ENCODE measurements at places on chromosomes 3 and 15.

- no peak for DNase-seq
Observed at GRCh38 chr3:107641572-107642307, 119.0 kb downstream of the BBX start.

DNA sequence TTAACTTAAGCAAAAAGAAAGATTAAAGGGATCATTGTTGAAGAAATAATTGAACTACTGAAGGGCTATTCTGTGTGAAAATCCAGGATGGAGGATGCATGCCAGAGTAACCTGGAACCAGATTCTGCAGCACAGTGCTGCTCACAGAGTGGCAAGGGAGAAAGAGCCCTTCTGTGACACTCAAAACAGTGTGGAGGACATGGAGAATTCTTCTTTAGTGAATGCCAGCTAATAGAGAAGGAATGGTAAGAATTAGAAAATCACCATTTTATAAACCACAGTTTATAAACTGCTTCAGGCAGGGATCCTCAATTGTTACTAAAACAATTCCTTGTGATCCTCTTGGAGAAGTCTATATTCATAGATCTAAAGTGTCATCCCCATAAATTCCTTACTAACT is 70.4 kb upstream of the ARHGEF26 start:
- no peak for DNase-seq

DNA sequence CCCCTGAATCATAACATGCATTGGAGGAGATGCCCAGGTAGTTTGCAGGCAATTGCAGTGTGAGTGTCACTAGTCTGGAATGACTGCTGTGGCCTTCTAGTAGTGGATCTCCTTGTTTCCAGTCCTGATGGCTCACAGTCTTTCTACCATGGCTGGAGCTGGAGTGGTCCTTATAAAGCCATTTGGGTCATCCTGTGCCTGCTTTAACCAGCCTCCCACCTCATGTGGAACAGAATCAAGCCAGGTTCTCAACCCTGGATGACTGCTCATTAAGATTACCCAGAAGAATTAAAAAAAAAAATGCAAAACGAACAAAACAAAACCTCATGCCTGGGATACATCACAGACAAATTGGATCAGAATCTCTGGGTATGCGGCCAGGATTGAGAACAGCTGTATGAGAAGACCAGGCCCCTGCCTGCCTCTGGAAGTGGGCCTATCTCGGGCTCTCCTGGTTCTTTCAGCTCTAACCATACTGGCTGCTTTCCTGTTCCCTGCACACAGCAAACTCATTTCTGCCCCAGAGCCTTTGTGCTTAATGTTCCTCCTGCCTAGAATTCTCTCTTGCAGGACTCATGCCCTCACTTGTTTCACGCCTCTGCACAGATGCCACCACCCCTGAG is 96.4 kb downstream of the ITPR1 start:
- no peak for DNase-seq

DNA sequence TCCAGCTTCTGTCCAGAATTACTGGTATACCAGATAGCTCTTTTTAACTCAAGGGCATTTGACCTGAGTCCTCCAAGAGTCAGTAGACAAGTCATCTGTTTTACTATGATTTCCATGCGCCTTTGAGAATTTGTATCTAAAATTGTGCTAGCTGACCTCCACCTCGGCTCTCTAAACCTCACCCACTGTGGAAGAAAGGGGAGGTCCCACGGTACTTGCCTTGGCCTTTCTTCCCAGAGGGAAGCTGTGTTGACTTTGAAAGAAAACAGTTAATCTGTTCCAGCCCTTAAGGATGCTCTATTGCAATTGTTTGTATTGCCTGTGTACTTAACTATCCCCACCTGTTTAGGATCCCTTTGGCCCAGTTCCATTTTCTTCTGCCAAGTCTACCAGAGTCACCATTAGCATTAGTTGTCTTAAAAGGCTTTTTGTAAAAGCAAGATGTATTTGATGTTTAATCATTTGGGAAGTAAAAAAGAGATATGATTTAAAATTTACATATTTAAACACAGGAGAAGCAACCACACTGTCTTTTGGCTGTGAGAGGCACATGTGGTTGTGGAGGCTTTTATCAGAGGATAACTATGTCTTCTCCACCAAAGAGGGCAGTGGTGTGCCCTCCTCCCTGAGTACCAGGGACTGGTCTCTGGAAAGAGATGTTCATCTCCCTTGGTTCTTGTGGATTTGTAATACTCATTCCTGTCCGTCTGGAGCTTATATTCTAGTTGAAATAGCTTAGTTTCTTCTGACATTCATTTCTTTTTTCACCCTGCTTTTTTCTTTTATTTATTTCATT is 88.8 kb downstream of the CRTC3 start:
- DNase-seq = no peak

GRCh38 chr3:122678506-122678905 is 2.1 kb upstream of the PARP14 start:
- DNase-seq = no peak

DNA sequence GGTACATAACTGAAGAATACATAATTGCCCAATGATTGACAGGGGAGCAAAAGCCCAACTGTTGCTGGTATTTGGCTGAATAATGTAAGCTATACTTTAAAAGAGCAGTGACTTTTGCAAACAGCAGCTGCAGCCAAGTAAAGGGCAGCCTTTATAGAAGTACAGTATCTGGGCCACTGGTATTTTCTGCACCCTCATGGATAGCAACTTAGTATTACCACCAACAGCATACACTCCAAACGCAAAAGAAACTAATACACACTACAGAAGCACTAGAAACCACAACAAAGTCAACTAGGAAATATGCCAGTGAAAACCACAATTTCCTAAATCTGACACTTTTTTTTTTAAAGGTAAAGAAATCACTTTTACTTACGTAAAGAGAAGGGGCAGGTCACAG is 206.1 kb downstream of the TIGIT start:
- DNase-seq = no peak

DNA sequence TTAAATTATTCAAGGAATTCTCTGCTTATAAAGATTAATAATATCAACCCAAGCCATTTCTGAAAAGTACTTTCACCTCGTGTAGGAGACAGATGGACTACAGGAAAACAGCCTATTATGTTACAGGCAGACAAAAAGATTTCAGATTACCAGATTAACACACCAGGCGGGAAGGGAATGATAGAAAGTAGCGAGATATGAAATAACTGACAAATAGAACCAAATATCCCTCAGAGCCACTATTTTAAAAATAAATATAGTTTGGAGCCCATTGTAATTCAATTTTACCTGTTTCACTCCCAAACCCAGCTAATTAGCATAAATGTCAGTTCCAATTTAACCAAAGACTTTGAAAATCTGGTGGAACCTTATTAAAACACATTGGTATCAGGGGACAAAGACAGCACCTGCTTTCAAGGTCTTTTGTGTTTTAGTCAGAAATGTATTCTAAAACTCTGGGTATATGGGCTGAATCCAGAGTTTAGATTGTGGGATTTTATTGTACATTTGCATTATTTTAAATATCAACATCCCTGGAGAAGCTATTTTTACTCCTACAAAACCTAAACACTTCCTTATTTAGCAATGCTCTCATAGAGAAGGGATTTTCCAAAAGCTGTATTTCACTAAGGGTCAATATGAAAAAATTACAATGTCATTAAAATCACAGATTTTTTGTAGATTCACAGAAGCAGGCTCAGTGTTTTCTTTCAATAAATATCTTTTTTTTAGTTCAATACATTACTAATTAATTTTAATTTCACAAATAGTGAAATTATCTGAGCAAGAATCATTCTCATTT is 138.4 kb downstream of the TNIK start:
- no peak for DNase-seq

- DNase-seq = no peak
Observed at GRCh38 chr3:107882881-107883280, 207.9 kb downstream of the CD47 start.

- DNase-seq = no peak
Observed at GRCh38 chr3:27093771-27094170, 275.4 kb downstream of the NEK10 start.

DNA sequence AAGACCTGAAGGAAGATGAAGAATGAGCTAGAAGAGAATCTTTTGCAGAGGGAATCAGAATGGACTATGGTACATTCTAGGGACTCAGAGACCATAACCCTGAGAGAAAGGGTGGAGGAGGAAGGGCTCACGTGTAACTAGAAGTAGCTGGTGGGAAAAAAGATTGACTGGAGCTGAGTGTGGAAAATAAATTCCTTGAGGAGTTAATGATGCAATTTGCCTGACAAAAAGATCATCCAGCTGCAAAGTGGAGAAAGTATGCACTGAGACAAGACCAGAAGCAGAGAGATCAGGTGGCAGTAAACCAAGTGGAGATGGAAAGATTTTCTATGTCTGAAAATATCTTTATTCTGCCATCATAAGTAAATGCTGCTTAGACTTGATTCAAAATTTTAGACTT is 52.9 kb upstream of the TBL1XR1 start:
- DNase-seq = peak; percentile 31

DNA sequence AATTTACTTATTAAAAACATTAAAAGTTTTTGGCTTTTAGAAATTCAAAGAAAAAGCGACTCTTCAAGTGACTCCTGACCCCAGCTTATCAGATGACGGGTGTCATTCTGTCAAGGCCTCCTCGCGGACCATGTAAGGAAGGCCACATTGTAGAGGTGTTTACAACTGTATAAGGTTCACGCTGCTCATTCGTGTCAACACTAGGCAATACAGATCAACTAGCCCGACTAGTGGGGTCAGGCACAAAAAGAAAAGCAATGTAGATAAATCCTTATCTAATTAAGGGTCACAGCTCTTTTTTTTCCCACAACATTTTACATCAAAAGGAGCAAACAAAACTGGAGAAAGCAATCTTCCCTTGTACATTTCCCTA is 207.5 kb upstream of the NR2F2 start:
- no peak for DNase-seq

DNA sequence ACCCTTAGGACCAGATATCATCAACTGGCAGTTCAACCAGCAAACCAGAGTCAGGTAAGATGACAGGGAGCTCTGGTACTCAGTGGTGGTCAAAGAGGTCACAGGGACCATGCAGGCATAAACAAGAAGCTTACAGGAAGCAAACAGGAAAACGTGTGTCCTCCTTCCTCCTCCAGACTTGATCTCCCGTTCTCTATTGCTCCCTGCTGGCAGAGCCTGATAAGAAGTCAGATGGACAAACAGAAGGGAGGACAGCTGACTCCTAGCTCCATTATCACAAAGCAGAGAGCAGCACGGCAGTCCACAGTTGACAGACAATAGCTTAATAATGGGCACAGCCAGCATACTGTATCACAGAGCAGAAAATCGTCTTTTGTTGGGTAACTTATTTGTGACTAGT is 156.5 kb upstream of the SLC2A2 start:
- no peak for DNase-seq

DNA sequence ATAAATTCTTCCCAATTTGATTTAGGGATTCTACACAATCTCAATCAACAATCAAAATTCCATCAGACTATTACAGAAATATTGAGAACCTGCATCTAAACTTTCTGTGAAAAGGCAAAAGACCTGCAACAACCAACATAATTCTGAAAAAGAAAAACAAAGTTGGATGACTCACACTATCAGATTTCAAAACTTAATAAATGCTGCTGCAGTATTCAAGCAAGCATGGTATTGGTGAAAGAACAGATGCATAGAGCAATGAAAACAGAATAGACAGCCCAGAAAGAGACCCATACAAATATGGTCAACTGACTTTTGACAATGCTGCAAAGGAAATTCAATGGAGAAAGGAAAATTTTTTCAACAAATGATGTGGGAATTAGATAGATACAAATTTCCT is 477.1 kb upstream of the NR2F2 start:
- DNase-seq = no peak

- no peak for DNase-seq
Observed at GRCh38 chr3:30195352-30195751, 411.0 kb upstream of the TGFBR2 start.

DNA sequence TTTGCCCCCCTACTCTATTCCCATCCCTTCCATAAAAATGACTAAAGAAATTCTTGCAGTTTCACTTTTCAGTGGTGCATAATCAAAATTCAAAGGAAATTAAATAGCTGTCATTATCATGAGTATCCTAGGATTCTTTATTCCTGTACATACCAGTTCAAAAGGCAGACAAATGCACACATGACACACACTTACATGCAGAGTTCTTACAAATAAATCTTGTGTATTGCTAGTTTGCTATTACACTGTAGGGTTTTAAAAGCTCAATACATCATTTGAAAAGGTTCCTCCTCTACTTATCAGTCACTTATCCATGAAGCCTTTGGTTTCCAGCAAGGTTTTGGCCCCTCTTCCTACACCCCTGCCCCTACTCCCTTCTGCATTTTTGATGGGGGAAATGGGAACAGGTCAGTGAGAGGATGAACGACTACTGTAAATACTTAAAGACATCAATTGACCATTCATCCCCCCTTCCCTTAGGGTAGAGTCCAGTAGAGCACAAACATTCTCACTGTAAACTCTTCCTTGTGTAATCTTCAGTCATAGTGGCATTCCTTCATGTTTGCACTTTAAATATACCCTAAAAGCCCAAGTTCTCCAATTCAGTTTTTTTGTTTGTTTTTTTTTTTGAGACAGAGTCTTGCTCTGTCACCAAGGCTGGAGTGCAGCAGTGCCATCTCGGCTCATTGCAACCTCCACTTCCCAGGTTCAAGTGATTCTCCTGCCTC is 92.6 kb downstream of the SUCLG2 start:
- no peak for DNase-seq

GRCh38 chr15:38612159-38612863 is 47.7 kb upstream of the RASGRP1 start:
- no peak for DNase-seq

- no peak for DNase-seq
Observed at GRCh38 chr15:54816401-54816800, 380.3 kb downstream of the RSL24D1 start.

DNA sequence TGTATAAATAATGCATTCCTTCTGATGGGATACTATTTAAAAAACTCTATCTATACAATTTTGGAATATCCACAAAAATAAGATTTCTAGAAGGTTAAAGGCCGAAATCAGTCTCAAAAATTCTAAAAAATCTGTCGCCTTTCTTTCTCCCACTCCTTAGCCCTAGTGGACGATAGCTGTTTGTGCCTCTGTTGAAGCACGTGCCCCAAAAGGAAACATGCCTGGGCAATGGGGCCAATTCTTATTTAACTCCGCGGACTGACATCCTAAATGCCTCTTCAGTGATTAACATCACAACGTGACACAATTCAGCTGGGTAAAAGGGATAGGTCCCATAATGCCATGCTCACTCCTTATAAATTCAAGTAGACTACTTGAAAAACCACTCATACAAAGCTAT is 65.1 kb downstream of the GAP43 start:
- DNase-seq = no peak

DNA sequence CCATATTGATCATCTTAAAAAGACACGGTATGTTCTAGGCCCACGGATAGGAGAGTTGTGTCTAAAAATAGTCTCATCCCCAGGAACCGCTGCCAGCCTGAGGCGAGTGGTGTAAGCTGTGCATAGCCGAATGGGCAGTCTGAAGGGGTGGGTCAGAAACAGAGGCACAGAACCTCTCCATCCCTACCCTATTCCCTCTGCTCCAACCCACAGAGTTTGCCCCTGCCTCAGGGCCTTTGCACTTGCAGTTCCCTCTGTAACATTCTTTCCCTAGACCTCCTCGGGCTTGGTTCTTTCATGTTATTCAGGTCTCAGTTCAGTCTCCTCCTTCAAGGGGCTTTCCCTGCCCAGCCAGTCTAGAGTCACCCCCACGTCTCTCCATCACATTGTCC is 4.8 kb downstream of the SCN5A start:
- DNase-seq = no peak
